ENCODE measurements at places on chromosomes 2 and 18.

- no peak for DNase-seq
Measured at GRCh38 chr18:37282386-37283037, 283.1 kb downstream of the CELF4 start.

GRCh38 chr2:189369566-189369965, 71.7 kb upstream of the WDR75 start:
- no peak for DNase-seq

DNA sequence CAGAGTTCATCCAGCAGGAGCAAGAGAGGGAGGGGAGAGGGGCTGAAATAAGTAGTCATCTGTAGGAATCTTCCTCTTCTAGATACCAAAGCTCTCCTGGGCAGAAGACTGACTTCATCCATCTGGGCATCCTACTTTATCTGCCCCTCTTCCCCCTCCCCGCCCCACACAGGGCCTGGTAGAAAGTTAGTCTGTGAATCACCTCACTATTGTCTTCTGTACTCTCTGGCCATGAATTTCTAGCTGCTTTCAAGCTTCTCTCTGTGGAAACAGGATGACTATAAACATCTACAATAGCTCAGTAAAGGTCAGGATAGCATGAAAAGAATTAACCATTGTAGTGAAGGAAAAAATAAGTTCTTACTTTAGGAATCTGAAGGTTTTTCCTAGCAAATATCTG, 47.7 kb upstream of the RNU4ATAC start:
- DNase-seq = no peak

DNA sequence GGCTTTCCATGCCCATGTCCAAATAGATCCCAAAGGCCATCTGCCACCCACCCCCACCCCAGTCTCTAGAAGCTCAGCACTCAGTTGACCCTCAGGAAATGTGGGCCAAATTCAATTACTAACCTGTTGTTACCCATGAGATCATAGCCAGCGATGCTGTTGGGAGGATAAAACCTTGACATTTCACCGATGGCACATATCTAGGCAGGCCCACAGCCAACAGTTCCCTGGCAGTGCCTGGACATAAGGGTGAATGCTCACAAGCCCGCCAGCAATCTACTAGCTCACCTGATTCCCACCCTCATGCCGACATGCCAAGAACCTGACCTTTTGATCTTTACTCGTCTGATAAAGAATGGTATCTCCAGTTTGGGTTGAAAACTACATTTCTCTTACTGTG, 11.8 kb upstream of the ACOXL start:
- no peak for DNase-seq

- DNase-seq = no peak
Measured at GRCh38 chr18:40897884-40898283, 1057.2 kb upstream of the PIK3C3 start.

- DNase-seq = no peak
Measured at GRCh38 chr2:119290859-119291587, 67.4 kb downstream of the STEAP3 start.

GRCh38 chr2:64838817-64839216, 150.4 kb upstream of the SLC1A4 start:
- peak; percentile 97 for DNase-seq

- DNase-seq = no peak
Measured at GRCh38 chr18:3211236-3211992, 8.4 kb downstream of the MYOM1 start.

GRCh38 chr2:117977696-117978095, 36.2 kb downstream of the CCDC93 start:
- DNase-seq = no peak

DNA sequence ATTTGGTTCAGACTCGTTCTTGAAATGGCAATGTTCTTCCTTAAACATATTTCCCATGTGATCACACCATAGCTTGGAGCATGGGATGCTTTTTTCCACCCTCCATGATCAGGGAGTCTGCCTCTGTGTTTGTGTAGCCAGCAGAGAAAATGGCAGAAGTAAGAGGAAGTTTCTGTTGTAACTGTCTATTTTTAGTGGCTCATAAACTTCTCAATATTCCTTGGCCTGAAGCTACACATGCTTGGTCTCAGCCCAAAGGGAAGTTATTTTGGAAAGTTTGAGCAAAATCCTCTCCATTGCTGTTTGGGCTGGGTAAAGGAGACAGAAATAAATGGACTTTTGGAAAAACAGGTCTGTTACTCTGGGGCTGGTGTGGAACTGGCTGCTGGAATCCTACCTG, 33.4 kb upstream of the ITGA6 start:
- DNase-seq = no peak

DNA sequence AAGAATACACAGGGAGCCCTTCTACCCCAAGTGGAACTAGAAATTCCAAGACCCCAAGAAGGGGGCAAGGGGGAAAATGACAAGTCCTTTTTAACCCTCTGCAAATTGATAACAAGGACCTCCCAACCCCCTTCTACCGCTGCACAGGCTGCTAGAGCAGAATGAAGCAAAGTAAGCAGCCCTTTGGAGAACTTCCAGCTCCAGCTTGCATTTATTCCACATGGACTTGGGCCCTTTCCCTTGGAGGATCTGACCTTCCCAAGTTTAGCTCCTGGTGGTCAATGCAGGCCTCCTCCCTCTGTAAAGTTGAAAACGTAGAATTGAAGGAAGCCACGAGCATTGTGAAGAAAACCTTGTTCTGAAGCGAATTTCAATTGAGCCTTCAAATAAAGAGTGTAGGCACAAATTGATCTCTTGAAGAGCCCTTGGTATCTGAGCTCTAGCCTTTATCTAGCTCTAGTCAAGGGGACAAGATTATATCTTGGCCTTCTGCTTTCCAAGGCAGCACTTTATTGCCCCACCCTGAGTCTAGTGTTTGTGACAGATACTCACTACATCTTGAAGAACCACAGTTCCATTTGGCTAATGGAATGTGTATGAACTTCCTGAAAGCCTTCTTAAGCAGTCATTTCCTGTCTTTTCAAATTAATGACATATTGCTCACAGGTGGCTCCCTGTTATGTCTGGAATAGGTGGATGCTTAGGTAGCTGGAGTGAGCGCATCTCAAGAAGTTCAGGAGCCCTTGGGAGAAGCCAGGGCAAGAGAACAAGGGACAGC, 37.2 kb downstream of the SLC14A2 start:
- peak; percentile 0 for DNase-seq

DNA sequence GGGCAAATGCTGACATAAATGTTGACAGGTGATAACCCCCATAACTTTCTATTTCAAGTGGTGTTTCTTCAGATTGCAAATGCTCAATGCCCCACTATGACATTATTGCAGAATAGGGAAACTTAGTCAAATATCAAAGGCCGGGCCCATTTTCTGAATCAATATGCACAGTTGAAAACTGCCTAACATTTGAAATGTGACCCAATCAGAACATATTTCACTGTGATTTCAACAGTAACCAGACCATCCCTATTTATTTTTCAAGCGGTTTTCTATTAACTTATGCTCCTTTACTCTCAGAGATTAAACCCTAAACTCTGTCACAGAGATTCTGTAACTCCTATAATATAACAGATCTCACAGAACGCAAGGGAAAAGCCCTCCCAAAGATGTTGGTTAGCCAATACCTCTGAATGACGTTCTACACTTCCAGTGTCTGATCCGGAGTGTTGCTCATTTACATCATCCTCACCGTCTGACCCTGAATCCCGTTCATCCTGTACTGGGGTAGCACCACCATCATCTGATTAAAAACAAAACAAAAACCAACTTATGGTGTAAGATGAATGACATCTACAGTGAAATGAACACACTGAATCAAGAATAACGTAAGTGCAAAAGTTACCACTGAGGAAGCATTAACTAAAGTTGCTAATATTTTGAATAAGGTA, 2.9 kb downstream of the IWS1 start:
- DNase-seq = no peak

DNA sequence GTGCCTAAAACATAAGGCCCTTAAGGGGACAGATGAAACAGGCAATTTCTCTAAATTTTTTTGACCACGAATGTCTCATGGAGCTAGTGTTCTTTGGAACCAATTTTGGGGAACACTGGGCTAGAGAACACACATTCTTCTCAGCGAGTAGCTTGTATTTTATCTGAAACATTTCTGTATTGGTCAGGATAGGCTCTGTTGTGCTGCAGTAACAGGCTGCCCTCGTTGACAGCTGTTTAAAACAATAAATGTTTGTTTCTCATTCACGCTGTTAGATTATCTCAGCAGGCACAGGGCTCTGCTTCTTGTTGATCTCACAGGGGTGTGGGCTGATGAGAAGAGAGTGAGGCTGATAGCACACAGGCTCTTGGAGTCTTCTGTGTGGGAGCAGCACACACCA, 105.3 kb downstream of the SH3RF3 start:
- no peak for DNase-seq

DNA sequence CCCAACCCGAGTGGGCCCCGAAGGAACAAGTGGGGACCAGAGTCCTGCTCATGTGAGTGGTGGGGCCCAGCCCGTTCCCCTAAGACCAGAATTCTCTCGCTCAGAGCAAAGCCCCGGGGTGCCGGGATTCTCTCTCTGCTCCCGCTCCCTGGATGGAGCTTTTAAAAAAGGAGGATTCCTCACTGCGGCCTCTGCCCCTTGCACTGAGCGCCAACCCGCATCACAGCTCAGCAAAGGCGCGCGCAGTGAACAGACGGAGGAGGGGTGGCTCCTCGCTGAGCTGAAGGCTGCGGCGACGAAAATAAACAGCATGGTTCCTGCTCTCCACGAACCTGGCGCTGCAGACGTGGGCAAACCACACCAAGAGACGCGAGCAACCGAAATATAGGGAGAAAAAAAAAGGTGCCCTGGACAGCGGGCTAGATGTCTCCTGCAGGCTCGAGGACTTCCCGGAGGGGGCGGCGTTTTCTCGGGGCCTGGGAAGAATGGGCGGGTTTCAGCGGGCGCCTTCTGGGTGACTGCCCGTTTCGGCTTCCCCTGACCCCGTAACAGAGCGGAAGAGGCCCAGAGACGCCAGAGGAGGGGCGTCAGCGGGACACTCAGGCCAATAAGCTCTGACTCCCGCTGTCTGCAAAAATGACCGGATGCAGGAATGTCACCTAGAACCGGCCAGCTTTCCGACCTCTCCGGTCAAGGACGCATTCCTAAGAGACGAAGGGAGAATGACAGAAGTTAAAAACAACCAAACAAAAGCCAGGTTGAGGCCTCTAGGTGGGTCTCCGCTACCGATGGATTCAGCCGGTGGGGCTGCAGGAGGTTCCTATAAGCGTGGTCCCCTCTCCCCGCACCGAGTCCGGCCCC, 819 bp upstream of the KLF11 start:
- peak; percentile 68 for DNase-seq

GRCh38 chr18:3083766-3084165, 70.8 kb upstream of the LPIN2 start:
- DNase-seq = no peak

- DNase-seq = no peak
Measured at GRCh38 chr2:236287656-236288055, 23.4 kb upstream of the ASB18 start.

All from SW 1271 (cell line).